Fibroblast of skin of left biceps (primary cell): ENCODE measurements at places on chromosomes 7 and 10.

GRCh38 chr10:75825661-75826060 is 394.2 kb downstream of the LRMDA start:
- DNase-seq: no peak

DNA sequence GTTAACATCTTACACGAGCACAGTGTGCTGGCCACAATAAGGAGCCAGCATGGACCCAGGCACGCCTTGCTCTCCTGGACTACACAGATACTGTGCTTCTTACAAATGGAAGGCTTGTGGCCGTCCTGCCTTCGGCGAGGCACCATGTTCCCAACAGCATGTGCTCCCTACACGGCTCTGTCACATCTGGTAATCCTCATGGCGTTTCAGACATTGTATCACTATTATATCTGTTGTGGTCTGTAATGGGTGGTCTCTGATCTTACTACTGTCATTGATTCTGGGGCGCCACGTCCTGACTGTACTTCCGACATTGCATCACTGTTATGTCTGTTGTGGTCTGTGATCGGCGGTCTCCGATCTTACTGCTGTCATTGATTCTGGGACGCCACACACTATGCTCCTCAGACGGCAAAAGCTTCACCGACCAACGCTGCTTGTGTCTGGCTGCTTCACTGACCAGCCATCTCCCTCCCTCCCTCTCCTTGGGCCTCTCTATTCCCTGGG is 195.4 kb downstream of the MAD1L1 start:
- DNase-seq: no peak

DNA sequence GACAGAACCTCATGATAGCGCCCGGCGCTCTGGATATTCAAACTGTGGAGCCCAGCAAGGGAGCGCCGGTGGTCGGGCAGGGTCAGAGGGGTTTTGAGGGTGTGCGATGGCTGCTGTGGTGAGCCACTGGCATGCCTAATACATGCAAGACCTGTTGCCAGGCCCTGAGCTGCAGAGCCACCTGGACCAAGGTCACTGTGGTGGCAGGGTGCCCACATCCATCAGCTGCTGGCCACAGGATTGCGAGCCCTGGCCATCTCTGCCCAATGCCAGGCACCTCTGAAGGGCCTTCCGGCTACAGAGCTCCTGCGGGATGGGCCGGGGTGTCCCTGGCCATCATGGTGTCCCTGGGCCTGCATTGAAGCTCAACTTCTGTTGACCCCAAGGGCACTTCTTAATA is 123.0 kb upstream of the TNRC18 start:
- DNase-seq: no peak

DNA sequence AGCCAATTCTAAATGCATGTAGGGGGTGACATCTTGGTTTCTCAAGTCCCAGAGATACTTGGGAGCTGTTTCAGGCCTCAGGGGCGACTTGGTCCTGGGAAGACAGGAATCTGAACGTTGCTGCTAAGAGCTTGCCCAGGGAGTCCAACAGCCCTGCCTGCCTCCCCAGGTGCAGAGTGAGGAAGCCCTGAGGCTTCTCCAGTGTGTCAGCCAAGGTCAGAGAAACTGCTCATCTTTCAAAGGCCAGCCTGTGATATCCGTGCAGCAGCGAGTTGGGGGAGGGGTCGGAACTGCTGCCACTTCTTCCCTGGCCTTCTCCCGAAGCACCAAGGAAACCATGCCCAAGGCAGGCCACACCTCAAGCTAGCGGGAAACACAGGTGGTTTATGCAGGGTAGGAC is 9.7 kb downstream of the GDF2 start:
- no peak for DNase-seq

DNA sequence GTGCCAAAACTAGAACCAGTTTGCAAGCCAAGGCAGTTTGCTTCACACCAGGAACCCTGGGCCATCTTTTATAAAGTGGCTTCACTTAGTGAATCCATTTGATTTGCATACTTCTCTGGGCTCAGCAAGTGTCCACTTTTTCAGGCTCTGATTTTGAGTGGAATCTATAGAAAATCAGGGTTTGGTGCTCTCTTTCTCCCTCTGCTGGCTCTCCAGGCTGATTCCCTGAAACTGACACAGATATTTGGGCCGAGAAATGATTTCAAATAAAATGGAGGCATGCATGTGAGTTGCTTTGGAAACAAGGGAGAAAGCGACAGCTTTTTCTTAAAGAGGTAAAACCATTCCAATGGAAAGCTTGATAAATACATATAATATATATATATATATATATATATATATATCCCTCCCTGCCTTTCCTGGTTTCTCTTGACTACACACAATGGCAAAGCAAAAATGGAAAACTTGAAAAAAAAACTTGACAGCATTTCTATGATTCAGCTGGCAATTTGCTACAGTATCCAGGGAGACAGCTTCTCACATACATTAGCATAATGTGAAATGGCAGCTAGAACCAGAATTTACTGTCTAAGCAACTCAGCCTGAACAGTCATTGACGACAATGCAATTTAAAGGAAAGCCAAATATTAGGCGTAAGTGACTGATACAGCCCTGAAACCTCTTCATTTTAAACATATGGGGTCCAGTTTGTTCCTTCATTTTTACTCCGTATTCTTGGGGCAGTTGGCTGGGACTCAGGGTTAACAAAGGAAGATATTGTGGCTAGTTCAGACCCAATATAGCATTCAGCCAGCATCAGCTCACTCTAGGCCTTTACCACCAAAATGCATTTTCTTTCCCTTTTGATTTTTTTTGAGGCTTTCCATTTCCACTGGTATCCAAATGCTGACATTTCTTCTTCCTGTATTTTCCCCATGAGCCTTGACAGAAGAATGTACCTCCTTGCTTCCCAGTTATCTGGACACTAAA is 188.5 kb downstream of the TMEM178B start:
- DNase-seq: no peak

DNA sequence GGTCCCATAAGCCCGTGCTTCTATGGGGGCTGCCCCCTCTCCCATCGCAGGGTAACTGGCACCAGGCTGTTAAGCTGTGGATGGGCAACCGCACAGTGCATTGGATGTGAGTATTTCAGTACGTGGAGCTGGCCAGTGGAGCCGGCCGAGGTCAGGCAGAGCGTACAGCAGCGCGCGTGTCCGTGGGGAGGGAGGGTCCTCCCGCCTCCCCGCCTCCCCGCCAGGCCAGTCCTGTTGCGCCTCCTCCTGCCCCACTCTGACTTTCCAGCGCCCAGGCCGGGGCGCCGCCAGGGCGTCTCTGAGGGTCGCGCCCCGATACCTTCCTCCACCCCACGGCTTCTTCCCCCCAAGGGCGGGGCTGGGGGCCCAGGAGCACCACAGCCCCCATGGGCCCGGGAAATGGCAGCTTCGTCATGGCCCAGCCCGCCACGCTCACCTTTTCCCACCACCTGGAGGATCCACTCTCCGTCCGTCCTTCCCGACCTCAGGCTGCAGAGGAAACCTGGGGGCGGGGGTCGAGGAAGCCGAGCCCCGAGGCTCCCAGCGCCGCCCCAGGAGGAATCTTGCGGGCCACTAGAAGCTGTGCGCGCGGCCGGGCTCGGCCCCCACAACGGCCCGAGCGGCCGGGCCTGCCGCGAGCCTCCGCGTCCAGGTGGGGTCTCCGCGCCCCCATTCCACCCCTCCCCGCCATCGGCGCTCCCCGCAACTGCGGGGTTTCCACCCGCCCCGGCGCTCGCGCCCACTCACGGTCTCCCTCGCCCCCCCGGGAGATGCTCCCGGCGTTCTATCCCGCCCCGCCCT is 831 bp upstream of the PFKP start:
- no peak for DNase-seq

GRCh38 chr10:12489806-12490205 is 140.5 kb downstream of the CAMK1D start:
- no peak for DNase-seq

GRCh38 chr10:5776136-5776880 is 36.9 kb downstream of the GDI2 start:
- no peak for DNase-seq

- no peak for DNase-seq
Observed at GRCh38 chr7:25478925-25479324, 250.6 kb upstream of the NPVF start.

DNA sequence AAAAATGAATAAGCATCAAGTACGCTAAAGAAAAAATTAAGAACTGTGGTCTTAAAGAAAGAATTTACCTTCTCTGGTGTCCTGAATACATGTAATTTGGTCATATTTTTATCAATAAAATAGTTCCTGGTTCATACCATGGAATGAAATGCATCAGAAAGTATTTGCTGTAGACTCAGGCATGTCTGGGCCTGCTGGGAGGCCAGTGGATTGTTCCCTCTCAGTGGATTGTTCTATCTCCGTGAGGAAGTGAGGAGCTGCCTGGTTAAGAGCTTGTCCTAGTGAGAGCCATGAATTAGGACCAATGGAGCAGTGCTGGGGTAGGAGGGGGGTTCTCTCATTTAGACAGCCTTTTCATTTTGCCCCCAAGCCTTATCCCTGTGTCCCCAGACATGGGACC is 211.7 kb upstream of the HABP2 start:
- DNase-seq: no peak
